ENCODE measurements at places on chromosomes 6 and 20.

DNA sequence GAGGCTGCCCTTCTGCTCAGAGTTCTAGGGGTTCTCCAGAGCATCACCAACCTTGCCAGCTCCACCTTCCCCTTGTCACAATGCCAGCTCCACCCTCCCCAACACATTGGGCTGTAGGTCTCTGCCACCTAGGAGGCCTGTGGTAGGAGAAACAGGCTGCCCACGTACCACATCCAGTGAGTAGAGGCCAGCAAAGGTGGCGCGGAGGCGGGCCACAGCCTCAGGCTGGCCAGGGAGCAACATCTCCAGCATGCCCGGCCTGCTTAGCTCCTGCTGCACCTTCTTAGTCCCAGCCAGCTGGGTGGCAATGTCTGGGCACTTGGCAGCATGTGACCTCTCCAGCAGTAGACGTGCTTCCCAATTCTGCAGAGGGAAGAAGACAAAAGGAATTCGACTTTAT, 23.8 kb downstream of the GSS start:
- no peak for DNase-seq

DNA sequence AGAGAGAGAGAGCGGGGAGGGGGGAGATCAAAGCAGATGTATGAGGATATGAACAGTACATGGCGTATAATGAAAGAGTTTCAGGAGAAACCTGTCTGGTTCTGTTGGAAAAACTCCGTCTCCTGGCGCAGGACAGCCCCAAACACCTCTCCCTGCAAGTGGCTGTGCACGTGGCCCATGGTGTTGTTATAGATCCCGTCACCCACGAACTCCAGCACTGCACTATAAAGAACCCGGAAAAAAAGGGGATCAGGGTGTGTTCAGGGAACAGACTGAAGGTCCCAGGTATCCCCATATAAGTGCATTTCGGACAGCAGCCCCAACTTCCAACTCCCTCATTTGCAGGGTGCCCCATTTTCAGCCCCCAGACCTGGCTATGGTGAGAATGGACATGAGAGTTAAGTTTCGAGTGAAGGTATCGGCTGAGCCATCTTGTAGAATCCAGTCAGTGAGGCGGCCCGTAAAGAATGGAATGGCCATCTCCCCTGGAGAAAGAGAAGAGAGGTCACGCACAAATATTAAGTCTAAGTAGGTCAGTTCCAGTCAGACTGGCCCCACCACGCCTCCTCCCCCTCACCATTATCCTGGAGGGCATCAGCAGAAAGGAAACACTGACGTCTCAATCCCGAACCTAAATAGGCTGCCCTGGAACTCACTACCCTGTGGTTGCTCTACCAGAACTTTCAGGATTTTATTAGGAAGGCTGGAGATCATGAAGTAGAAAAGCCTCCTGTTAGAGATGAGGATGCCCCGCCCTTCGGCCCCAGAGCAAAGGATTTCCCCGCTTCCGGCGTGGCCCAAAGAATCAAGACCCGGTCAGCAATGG, 1.3 kb downstream of the TAP1 start:
- DNase-seq: peak; percentile 23

- no peak for DNase-seq
These were observed 705.3 kb downstream of the KIF16B start for GRCh38 chr20:15867899-15868298.

GRCh38 chr6:25387483-25387882, 108.3 kb downstream of the CARMIL1 start:
- DNase-seq: no peak
